ENCODE measurements at places on chromosomes 1 and 21. TPM values are rescaled to one million over a fixed set of nuclear protein-coding genes. Genes with fewer than 3 reads are reported as not detected.

DNA sequence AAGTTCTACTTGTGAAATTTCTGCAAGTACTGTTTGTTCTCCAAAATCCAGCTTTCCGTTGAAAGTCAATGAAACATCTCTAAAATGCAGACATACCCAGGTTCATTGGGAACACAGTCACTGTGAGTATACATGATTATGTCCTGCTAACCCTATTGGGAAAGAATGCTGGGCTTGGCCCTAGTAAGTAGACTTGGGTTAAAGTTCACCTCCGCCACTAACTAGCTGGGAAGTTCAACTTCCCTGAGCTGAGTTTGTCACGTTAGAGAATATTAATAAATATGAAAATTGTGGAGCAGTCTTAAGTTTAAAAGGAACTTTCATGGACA lies 10.5 kb upstream of the PGD start:
- H3K36me3 ChIP-seq = no peaks in the 10 kb centered on the region
- H3K27me3 ChIP-seq = no peaks in the 10 kb centered on the region
- H3K27ac ChIP-seq = peak overlapping the region; percentile 59

DNA sequence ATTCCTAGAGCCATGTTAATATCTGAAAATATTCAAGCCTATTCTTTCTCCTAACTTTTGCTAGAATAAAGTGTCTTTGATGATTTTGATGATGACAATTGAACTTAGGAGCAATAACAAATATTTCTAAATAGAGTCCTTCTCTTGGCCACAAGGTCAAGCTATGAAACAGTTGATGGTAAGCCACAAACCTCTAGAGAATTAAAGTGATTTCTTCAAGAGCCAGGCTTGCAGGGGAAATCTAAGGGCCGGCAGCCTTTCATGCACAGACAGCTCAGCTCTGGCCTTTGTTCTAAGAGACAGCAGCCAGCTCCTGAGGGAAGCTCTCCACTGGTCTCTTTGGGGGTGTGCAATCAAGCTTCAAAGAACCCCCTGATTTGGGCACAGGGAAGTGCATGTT lies 59.0 kb downstream of the SUSD4 start:
- no peak for DNase-seq
- H3K36me3 ChIP-seq = no peaks in the 10 kb centered on the region
- H3K27ac ChIP-seq = no peak overlapping the region
- no peaks in the 10 kb centered on the region for H3K27me3 ChIP-seq
- no peak overlapping the region for H3K4me3 ChIP-seq

- no peak overlapping the region for H3K4me3 ChIP-seq
- H3K27ac ChIP-seq = no peak overlapping the region
- no peaks in the 10 kb centered on the region for H3K4me1 ChIP-seq
- no peaks in the 10 kb centered on the region for H3K27me3 ChIP-seq
These were observed 30.3 kb upstream of the XPR1 start for GRCh38 chr1:180601512-180601911.

WNT4 gene
- 3.0 TPM for total RNA-seq

GUCA2A gene
- total RNA-seq = not detected

C4BPA gene
- total RNA-seq = not detected

FAM72A gene
- not detected for total RNA-seq

Data from thyroid gland (tissue), 4 donors.